SHP77 treated with DMSO at 0.1 percent for 48 hours (cell line): ENCODE measurements at places on chromosomes 6 and 20.

- no peak for DNase-seq
These were observed 232.8 kb downstream of the MYLK4 start for GRCh38 chr6:2517855-2518473.

GRCh38 chr6:126041516-126041915 is 55.2 kb downstream of the TRMT11 start:
- DNase-seq = no peak

DNA sequence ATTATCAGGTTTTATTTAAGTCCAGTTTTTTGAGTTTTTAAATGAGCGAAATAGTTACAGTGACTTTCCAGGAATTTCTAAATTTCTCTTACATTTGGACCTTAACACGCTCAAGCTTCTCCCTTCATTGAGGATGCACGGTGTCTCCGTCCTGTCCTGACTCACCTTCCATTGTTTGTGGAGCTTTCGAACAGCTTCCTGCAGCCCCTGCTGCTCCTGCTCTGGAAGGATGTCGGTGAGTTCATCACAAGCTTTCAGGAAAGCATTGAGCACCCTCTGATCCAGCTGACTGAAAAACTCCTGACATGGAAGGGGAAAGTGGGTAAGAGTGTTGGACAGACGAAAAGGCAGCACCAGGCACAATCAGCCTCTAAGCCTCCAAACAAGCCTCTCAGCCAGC is 183.7 kb downstream of the SYNE1 start:
- no peak for DNase-seq

DNA sequence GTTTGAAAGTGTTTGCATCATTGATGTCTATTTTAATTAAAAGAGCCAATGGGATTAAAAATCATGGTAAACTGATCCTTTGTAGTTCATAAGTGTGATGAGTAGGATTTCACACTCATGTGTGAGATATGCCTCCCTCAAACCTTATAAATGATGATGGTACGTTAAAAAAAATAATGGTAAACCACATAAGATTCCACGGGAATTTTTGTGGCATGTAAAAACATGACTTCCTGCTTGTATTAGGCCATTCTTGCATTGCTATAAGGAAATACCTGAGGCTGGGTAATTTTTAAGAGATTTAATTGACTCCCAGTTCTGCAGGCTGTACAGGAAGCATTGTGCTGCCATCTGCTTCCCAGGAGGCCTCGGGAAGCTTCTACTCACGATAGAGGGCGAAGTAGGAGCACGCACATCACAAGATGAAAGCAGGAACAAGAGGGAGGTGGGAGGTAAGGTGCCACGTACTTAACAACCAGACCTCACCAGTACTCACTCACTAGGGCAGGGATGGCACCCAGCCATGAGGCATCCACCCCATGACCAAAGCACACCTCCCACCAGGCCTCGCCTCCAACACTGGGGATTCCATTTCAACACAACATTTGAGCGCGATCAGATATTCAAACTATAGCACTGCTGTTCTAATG is 187.6 kb upstream of the QKI start:
- no peak for DNase-seq

- DNase-seq = no peak
These were observed 292.0 kb upstream of the RUNX2 start for GRCh38 chr6:45036103-45036502.

DNA sequence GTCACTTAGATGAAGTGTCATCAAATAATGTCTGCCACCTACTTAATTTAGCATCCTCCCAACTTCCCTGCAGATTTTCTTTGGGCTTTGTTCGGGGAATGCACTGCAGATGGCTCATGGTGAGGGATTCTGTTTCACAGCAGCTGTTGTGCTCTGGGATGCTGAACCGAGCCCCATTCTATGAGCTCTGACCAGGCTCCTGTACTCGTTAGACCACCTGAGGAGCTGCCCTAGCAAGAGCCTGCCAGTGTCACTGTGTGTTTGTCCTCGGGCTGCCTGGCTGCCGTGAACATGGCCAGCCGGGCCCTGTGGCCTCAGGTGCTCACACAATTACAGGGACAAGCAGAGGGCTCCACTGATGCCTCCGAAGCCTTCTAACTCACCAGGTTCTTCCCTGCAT is 238.8 kb upstream of the ECI2 start:
- no peak for DNase-seq

- no peak for DNase-seq
These were observed 76.3 kb downstream of the CDK19 start for GRCh38 chr6:110738899-110739365.

DNA sequence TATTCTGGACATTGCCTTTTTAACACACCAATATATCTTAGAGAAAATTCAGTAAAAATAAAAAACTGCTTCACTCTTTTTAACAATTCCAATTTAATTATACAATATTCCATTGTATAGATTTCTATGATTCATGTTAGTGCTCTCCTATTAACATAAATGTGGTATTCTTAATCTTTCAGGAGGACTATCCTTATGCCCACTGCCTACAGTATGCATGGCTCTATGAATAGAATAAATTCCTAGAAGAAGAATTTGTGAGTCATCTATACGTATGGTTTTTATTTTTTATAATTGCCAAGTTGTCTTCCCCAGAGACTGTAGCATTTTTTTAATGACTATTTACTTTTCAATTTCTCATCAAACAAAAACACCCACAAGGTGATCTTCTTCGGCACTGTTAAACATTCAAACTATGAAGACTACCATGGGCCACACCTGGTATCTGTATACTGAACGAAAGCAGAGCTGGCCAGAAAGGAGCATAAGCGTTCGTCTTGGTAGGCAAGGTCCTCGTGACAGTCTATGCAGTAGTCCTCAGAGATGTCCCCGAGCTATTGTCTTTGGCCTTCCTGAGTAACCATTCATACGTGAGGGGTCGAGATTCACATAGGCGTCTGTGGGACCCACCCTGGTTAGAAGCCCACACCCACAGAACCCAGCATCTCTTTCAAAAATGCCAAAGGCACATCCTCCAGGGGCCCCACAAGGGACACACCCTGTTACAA is 74.6 kb downstream of the KIF16B start:
- DNase-seq = no peak

GRCh38 chr20:48760403-48760983 is 67.3 kb downstream of the PREX1 start:
- DNase-seq = no peak
